ENCODE measurements at places on chromosomes 13 and 19. TPM values are rescaled to one million over a fixed set of nuclear protein-coding genes. Genes with fewer than 3 reads are reported as not detected.

ATP7B gene
- 5.2 TPM for total RNA-seq

FFAR3 gene
- not detected for total RNA-seq

SH2D3A gene
- 162 TPM for total RNA-seq

DNA sequence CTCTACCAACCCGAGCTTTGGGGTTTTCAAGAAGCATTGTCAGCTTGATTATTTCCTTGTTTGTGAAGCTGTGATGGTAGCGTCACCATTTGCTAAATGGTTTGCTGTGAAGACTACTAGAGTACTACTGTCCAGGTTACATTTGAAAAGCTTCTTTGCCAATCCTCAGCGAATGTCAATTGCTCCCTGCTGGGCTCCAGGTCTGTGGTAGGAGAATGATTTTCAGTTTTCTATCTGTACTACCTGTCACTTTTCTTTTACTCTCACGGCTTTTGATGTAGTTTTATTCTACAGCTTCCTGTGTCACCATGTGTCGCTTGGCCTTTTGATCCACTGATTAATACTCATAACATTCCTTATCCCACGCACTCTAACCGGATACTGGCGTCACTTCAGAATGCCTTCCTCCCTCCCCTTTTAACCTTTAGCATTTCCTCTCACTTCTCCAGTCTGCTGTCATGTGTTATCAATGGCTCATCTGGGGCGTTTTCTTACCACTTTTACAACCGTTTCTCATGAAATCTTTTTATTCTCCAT is 7.5 kb upstream of the GPR183 start:
- DNase-seq = no peak
- no peaks in the 10 kb centered on the region for H3K36me3 ChIP-seq
- no peaks in the 10 kb centered on the region for H3K27me3 ChIP-seq

- H3K27ac ChIP-seq = no peak overlapping the region
- H3K36me3 ChIP-seq = no peaks in the 10 kb centered on the region
- H3K4me3 ChIP-seq = no peak overlapping the region
Observed at GRCh38 chr19:31139871-31140505, 209.2 kb downstream of the TSHZ3 start.

PALM3 gene
- total RNA-seq = 2.3 TPM

NKG7 gene
- total RNA-seq = not detected

DNA sequence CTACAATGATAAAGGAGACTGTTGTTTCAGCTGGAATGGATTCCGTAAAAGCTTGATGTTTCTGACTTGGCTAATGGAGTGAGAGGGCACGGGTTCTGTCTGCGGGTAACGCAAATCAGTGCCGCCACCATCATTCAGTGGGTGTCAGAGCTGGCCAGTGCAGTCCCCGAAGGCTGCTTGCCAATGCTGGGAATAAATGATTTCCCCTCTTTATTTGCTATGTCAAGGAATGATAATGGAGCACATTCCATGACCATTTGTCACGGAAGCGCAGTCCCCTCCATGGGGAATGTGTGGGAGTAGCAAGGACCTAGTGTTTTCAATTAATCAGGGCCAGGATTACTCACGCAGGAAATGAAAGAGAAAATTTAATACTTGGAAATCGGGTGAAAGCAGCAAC is 899.3 kb downstream of the UQCRFS1 start:
- H3K27ac ChIP-seq = no peak overlapping the region
- no peaks in the 10 kb centered on the region for H3K36me3 ChIP-seq
- H3K4me1 ChIP-seq = no peaks in the 10 kb centered on the region
- DNase-seq = peak; percentile 2
- no peaks in the 10 kb centered on the region for H3K27me3 ChIP-seq

DNA sequence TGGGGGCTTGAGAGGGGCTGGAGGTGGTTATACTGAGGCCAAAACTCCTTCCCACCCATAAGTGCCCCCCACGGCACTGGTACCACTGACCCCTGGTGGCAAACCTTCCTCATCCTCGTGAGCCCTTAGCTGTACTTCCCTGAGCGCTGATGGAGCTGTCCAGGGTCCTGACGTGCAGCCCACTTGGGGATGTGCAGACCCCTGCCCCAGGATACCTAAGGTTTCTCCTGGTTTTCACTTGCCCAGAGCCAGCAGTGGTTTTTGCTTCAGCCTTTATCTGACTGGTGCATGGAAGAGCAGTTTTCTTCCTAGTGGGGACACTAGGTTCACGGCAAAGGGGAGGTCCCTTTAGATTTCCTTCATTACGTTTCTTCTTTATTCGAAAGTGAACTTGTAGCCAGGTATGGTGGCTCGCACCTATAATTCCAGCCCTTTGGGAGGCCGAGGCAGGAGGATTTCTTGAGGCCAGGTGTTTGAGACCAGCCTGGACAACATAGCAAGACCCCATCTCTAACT is 28.7 kb upstream of the KCTD15 start:
- no peaks in the 10 kb centered on the region for H3K27me3 ChIP-seq
- H3K4me3 ChIP-seq = no peak overlapping the region
- H3K27ac ChIP-seq = no peak overlapping the region
- no peaks in the 10 kb centered on the region for H3K36me3 ChIP-seq

DNA sequence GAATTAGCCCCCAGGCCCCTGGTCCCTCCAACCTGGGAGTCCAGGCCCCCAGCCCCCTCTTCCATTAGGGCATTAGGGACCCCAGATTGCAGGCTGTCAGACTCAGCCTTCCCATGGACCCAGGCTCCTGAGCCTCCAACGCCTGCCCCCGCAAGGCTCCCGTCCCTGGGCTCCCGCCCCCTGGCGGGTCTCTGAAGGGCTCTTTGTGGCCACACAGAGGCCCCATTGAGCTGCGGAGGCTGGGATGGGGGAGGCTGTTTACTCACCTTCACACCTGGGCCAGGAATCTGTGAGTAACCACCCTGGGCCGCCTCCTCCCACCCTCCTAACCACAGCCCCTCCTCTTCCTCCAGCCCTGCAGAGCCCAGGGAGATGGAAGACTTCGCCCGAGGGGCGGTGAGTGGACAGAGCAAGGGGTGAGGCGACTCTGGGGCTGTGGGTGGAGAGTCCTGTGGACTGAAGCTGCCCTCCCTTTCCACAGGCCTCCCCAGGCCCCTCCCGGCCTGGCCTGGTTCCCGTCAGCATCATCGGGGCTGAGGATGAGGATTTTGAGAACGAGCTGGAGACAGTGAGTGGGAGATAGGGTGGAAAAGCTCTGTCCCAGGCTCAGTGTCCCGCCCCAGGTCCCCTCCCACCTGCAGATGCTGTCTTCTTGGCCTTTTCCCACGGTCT is 4.9 kb downstream of the ARHGEF1 start:
- DNase-seq = peak; percentile 95
- no peaks in the 10 kb centered on the region for H3K27me3 ChIP-seq
- H3K27ac ChIP-seq = peak overlapping the region; percentile 87
- peaks cover 6% of the 10 kb centered on the region for H3K36me3 ChIP-seq

STXBP2 gene
- 133 TPM for total RNA-seq

DNA sequence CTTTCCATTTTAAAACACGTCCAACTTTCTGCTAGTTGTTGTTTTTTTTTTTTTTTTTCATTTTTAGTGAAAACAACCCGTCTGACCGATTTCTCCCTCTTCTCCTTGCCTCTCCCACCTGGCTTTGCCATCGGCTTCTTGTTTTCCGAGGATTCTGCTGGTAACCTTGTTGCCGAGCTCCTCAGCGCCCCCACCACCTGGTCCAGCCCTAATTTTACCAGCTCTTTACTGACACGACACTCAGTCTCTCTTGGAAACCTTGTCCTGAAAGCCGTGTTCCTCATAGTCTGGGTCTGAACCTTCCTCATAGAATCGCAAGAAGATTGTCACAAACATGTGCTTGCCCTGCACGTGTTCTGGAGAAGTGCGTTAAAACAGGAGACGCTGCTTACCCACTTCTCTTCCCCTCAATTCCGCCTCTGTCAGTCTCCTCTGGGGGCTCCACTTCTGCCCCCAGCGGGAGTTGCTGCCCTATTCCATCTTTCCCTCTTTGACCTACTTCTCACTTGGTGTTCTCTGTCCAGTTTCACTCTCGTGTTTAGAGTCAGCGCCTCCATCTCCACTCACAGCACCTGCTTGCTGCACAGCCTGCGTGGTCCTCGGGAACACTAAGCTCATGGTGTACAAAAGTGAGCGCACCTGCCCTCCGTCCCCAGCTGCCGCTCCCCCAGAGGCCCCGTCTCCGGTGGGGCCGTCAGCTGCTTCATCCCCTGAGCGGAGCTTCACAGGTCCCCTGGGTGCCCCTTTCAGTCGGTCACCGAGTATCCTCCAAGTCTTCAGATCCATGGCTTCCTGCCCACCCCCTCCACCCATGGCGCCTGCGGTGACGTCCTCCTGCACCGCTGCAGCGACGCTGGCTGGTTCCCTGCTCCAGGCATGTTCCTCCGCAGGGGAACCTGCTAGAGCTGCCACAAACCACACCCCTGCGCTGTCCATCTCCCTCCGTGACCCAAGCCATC is 65.1 kb downstream of the TM9SF2 start:
- no peaks in the 10 kb centered on the region for H3K27me3 ChIP-seq
- no peaks in the 10 kb centered on the region for H3K4me1 ChIP-seq
- no peak for DNase-seq
- H3K4me3 ChIP-seq = no peak overlapping the region
- H3K27ac ChIP-seq = no peak overlapping the region

DNA sequence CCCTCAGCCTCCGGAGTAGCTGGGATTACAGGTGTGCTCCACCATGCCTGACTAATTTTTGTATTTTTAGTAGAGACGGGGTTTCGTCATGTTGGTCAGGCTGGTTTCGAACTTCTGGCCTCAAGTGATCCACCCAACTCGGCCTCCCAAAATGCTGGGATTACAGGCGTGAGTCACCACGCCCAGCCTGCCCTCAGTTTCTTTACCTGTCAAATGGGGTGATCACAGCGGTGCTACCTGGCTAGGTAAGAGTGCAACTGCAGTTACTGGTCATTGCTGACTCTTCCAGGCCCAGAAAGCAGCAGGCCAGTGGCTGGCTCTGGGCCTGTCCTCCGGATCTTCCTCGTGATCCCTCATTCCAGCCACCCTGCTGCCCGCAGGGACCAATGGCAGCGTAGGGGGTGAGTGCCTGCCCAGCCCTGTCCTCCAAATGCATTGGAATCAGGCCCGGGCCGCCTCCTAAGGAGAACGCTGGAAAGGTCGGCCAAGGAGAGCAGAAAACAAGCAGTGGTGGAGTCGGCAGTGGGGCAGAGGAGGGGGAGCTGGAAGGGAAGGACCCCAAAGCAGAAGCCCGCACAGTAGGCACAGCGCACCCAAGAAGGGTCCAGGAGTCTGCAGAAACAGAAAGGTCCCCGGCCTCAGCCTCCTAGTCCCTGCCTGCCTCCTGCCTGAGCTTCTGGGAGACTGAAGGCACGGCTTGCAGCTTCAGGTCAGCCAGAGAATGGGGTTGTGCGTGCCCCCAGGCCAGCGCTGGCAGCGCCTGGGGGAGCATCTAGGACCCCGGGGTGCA is 1.8 kb upstream of the SLC27A1 start:
- no peaks in the 10 kb centered on the region for H3K36me3 ChIP-seq
- no peak for DNase-seq
- H3K4me1 ChIP-seq = peaks cover 14% of the 10 kb centered on the region
- H3K4me3 ChIP-seq = peak overlapping the region; percentile 91

DNA sequence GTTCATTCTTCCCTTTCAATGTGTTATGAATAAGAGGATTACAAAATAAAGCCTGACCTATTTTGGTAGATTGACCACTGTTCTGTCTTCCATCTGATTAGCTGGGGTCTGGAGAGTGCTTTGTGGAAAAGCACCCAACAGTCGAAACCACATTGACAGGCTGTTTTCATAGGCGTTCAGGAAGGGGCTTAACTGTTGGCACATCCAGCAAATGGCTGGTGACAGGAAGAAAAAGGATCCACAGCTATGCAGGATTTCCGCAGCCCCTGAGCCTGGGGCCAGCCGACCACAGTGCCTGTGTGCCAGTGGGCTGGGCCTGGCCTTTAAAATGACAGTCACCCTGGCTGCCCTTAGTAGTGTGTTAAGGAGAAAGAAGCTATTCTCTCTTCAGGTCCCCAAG is 113.3 kb downstream of the SIPA1L3 start:
- no peak overlapping the region for H3K4me3 ChIP-seq
- peaks cover 8% of the 10 kb centered on the region for H3K4me1 ChIP-seq
- DNase-seq = no peak

DNA sequence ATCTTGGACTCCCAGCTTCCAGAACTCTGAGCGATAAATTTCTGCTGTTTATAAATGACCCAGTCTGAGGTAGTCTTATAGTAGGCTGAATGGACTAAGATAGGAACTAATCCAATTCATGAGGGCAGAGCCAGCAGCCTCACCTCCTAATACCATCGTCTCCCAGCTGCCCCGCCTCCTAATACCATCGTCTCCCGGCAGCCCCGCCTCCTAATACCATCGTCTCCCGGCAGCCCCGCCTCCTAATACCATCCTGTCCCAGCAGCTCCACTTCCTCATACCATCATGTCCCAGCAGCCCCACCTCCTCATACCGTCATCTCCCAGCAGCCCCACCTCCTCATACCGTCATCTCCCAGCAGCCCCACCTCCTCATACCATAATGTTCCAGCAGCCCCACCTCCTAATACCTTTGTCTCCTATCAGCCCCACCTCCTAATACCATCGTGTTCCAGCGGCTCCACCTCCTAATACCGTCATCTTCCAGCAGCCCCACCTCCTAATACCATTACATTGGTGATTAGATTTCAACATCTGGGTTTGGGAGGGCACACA is 2.4 kb upstream of the ARGLU1 start:
- no peak overlapping the region for H3K27ac ChIP-seq
- no peak overlapping the region for H3K4me3 ChIP-seq
- H3K27me3 ChIP-seq = no peaks in the 10 kb centered on the region
- DNase-seq = no peak
- H3K4me1 ChIP-seq = peaks cover 15% of the 10 kb centered on the region
- no peaks in the 10 kb centered on the region for H3K36me3 ChIP-seq

GRCh38 chr13:20945952-20946383 is 43.4 kb upstream of the XPO4 start:
- no peaks in the 10 kb centered on the region for H3K36me3 ChIP-seq
- no peak for DNase-seq
- no peak overlapping the region for H3K4me3 ChIP-seq
- H3K4me1 ChIP-seq = peaks cover 6% of the 10 kb centered on the region

DNA sequence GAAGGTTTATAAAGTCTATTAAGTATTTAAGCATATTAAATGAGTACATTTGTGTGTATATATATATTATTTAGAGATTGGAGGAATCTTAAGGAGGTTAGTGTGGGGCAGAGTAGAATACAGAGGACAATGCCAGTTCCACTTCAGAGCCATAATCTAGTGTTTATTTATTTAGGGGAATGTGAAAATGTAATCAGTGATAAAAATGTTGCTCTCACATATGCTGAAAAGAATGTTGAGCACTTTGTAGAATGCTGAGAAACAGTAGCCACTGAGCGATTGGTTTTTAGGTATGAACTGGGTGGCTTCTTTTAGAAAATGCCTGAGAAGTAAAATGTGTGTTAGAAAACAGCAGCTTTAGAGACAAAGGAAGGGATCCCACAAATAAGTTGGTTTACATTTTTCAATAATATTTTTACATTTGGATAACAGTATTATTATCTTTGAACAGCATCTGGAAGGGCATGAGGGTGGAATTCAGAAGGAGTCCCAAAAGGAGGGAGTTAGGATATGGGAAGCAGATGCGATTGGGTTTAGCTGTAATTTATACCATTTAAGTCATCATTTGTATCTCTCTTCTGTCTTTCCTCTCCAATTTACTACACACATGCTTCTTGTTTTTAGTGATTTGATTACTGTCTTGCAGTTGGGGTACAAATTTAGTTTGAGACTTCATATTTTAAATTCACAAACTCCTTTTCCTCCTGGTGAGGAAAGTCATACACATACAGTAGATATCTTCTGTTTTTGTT is 68.6 kb downstream of the NDFIP2 start:
- no peaks in the 10 kb centered on the region for H3K27me3 ChIP-seq
- no peak overlapping the region for H3K4me3 ChIP-seq
- H3K36me3 ChIP-seq = no peaks in the 10 kb centered on the region
- no peak for DNase-seq
